ENCODE measurements at places on chromosomes 2 and 18.

GRCh38 chr2:182586426-182586825, 129.6 kb upstream of the DNAJC10 start:
- no peak for DNase-seq

GRCh38 chr2:145919477-145919876, 1399.6 kb upstream of the ZEB2 start:
- DNase-seq: no peak

- no peak for DNase-seq
Measured at GRCh38 chr18:61209801-61210200, 123.4 kb upstream of the CDH20 start.

GRCh38 chr2:57516698-57517340, 529.8 kb upstream of the VRK2 start:
- DNase-seq: peak; percentile 1

DNA sequence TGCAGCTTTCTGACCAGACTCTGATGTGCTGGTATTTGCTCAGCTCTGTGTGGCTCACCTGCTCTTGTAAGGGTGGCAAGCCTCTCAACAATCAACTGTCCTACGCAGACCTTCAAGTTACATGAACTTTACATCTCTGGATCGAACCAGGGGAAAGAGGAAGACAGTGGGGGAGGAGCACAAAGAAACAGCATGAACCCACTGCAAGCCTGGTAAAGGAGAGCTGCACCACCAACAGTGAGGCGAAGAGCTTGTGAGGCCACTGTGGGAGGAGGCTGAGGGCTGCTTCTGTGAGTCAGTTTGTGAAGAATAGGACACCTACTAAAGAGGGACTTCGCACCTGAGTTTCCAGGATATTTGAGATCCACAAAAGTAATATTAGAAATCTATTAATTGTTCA, 18.8 kb upstream of the FAM110C start:
- no peak for DNase-seq

DNA sequence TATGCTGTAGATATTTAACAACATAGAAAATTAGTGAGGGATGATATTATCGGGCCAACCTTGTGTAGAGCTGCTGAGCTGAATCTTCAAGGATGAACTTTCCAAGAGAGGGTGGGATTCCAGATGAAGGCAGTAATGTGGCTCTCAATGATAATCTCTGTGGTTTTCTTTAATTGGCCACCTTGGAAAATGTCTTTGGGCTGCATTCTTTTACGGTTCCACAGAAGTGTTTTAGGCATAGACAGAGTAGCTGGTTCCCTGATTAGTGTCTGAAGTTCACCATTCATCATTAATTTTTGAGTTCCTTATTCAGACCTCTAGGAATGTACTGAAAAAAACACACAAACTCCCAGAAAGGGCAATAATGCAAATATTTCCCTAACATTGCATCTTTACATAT, 1566.9 kb upstream of the PIK3C3 start:
- no peak for DNase-seq

DNA sequence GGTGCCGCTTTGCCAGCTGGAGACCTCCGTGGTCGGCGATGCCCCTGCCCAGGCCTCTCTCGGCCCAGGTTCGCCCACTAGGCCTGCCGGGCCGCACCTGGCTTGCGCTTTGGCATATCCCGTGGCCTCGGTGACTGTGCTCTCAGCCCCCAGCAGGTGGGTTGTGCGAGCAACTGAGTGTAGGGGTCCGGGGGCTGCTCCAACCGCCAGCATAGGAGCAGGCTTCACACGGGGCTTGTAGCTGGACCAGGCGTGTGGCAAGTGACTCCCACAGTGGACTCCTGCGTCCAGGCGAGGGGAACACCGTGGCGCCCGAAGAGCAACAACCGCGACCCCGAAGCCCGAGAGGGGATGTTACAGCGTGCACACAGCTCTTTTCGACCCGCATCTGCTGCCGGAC, 9.7 kb downstream of the TRAPPC12 start:
- DNase-seq: no peak

DNA sequence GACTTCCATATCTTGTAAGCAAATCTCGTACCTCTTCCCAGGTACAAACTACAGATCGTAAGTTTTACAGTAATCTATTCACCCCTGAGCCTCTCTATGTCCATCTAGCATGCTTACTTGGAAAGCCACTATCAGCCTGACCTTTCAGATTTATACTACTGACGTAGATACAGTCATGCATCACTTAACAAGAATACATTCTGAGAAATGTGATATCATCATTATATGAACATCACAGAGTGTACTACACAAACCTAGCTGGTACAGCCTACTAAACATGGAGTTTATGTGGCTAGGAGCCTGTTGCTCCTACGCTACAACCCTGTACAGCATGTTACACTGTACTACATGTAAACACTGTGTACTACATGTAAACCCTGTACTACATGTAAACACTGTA, 293.2 kb upstream of the ZNF804A start:
- no peak for DNase-seq

GRCh38 chr2:45409677-45410076, 201.4 kb downstream of the SRBD1 start:
- no peak for DNase-seq

- no peak for DNase-seq
Measured at GRCh38 chr18:36843784-36844183, 14.9 kb downstream of the KIAA1328 start.

- DNase-seq: no peak
Measured at GRCh38 chr18:11411048-11411447, 198.3 kb upstream of the SLC35G4 start.

GRCh38 chr2:31217465-31218200, at the start of gene CAPN14:
Gene CAPN14, minus strand, starts transcription at chr2:31217515. Its CDS starts 12,068 bp downstream, at chr2:31205447.
- no peak for DNase-seq

GRCh38 chr18:13551305-13551603, 175.1 kb downstream of the FAM210A start:
- no peak for DNase-seq

GRCh38 chr2:187847245-187848208, 293.3 kb upstream of the TFPI start:
- no peak for DNase-seq

DNA sequence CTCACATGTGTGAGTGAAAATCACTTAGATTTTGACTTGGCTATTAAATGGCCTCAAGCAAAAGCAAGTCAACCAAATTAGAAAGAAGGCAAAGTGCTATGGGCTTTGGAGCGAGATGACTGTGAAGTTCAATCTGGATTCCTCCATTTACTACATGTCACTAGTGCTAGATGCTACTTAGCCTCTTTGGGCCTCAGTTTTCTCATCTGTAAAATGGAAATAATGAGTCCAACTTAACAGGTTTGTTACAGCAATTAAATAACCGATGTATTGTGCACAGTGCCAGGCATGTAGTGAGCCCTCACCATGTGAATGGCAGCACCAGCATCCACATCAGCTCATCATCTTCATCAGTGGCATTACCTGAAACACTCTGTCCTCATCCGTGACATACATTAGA, 376.3 kb downstream of the MTX2 start:
- no peak for DNase-seq

GRCh38 chr2:127661949-127662510, 13.3 kb downstream of the LIMS2 start:
- no peak for DNase-seq

- DNase-seq: no peak
Measured at GRCh38 chr2:211903961-211904360, 634.6 kb downstream of the ERBB4 start.

- no peak for DNase-seq
Measured at GRCh38 chr2:159946326-159946999, 116.0 kb downstream of the PLA2R1 start.

DNA sequence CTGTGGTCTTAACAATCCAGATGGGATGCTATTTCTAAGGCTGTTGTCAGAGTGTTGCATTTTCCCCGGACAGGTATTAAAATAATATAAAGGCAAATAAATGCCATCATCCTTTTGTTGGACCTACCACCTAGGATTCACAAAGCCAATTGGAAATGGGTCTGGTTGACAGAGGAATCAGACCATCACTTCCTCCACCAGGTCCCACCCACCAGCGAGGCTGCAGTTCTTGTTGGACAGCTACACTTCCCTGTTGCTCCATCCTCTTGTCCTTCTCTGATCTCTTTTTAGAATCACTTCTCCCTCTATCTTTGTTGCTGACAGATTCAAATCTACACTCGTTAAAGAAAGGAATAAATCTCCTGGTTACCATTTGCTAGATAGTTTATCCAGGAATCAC, 1.1 kb downstream of the TMEM169 start:
- no peak for DNase-seq

DNA sequence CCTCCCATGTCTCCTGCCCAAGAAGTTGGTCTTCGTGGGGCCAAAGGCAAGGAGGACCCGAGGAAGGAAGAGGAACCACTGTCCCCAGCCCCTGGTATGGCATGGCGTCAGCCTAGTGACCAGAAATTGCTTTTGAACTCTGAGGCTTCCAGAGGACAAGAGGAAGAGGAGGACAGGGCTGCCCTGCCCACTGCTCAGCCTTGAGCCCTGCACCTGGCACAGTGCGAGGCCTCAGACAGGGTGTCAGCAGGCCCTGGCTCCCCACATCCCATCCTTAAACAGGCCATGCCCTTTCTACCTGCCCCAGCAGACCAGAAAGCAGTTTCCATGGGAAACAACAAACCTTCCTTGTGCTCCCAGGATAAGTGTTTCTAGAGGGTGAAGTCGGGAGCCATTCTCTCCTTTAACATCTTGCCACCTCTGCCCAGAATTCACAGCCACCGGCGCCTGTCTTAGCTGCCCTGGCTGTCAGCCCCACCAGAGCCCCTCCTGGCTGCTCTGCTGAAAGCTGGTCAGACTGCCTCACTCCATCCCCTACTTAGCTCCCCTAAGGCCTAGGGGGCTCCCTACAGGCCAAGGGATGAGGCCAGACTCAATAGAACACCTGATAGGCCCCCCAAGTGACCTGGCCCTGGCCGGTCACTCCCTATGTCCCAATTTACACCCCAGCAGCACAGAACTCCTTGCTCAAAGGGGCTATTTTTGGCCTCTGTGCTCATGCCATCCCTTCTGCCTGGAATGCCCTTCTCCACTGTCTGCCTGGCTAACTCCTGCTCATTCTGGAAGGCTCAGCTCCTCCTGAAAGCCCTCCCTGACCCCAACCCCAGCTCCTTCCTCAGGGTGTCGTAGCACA, 20.6 kb downstream of the ATOH8 start:
- DNase-seq: no peak

DNA sequence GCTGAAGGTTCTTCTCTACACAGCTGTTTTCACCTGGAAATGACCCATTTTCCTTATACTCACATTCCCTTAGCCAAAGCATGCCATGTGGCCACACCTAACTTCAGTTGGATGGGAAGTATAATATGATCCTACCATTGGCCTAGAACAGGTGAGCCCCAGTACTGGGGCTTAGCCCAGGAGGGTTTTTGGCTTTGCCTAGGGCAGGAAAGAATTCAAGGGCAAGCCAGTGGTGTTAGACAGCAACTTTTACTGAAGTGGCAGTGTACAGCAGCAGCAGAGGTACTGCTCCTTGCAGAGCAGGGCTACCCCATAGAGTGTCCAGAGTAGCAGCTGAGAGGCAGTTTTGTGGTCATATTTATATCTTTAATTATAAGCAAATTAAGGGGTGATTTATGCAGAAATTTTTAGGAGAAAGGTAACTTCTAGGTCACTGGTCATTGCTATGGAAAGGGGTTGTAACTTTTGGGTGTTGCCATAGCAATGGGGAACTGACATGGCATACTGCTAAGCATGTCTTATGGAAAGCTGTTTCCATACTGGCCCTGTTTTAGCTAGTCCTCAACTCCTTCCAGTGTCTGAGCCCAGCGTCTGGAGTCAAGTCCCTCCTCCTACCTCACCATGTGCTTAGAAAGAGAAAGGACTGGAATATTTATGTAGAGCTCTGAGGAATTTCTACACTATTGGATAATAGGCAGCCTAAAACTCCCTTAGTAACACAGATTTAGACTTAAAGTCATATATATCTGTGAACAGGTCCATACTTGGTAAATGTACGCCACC, 109.0 kb upstream of the DTNA start:
- no peak for DNase-seq

- no peak for DNase-seq
Measured at GRCh38 chr2:47250586-47251403, 95.7 kb upstream of the STPG4 start.

DNA sequence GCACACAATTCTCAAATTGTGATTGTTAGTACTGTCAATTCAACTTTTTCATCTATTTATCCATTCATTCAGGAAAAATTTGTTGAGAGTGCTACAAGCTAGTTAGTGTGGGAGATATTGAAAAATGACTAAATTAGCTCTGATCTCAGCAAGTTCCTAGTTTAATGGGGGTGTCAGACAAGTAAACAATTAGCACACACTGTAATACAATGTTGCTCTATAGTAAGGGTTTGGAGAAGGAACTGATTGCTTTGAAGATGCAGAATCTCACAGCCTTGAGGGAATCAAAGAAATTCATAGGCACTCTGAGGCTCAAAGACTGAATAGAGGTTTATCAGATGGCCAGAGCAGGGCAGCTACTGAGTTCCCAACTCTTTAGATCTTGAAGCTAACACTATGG, 6.8 kb upstream of the CCNYL1 start:
- no peak for DNase-seq

DNA sequence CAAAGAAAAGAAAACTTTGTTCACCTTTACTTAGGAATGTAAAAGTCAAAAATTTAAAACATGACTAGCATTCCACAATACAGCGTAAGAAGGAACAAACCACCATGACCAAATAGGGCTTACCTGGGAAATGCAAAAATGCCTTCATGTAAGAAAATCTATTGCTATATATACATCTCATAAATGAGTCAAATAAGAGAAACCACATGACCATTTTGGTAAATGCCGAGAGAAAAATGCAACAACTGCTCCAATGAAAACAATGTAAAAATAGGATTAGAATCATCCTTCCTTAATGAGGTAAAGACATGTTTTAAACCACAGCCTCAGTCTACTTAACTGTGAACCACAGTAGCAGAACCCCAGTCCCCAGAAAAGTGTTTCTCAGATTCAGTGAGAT, 49.4 kb downstream of the TGOLN2 start:
- no peak for DNase-seq

- no peak for DNase-seq
Measured at GRCh38 chr2:72669121-72669520, 156.7 kb downstream of the EXOC6B start.

GRCh38 chr2:109374548-109375130, 239.1 kb downstream of the SEPTIN10 start:
- no peak for DNase-seq

- DNase-seq: no peak
Measured at GRCh38 chr18:75422341-75422910, 5.1 kb downstream of the SMIM21 start.

GRCh38 chr2:233919938-233920337, 2.8 kb downstream of the TRPM8 start:
- DNase-seq: no peak

- DNase-seq: no peak
Measured at GRCh38 chr2:190517468-190517867, 17.1 kb downstream of the NEMP2 start.

DNA sequence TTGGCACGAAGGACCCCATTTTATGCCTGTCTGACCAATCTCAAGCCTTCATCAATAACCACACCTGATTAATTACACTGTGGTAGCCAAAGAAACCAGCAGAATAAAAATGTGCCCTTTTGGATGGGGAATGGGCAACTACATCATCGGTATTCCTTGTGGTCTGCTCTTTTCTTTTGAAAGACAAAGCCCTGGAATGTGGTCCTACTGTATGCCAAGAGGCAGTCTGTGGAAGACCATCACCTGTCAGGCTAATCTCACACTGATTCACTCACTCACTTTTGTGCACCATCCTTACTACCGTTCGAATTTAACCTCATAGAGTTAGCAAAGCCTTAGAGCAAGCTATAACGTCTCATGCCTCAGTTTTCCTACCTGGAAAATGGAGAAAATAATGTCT, 275.2 kb upstream of the LRRTM1 start:
- DNase-seq: no peak

- DNase-seq: no peak
Measured at GRCh38 chr18:48954886-48955819, 4.4 kb upstream of the SMAD7 start.

- DNase-seq: no peak
Measured at GRCh38 chr2:133434959-133435668, 133.1 kb downstream of the NCKAP5 start.

Measured in GM18507 (cell line).